Activated T-helper 2 cell treated with anti-CD3 and anti-CD28 coated beads, Interferon-gamma antibody, Interleukin-2, Interleukin-4, amounts not matched to agents 10 μg/mL and 5 μg/mL and 100 μg/mL, durations not matched to agents 14 hours and 24 hours and 36 hours (primary cell): ENCODE measurements at places on chromosomes 7 and 10.

- peak; percentile 75 for DNase-seq
Measured at GRCh38 chr10:70145666-70146488, 623 bp downstream of the TYSND1 start.

- DNase-seq = no peak
Measured at GRCh38 chr7:105087981-105088380, 74.0 kb downstream of the KMT2E start.

DNA sequence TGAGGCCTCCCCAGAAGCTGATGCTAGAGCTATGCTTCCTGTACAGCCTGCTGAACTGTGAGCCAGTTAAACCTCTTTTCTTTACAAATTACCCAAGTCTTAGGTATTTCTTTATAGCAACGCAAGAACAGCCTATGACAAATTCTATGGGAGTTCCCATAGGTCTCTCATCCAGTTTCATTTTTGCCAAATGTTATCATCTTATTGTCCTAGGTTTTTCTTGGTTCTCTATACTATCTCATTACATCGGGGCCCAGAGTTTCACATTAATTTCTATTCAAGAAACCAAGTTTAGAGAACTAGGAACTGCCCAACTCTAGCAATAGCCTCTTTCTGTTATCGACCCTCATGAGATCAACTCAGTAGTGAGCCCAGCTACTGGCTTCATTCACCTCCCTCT, 15.9 kb downstream of the ACTA2 start:
- no peak for DNase-seq

DNA sequence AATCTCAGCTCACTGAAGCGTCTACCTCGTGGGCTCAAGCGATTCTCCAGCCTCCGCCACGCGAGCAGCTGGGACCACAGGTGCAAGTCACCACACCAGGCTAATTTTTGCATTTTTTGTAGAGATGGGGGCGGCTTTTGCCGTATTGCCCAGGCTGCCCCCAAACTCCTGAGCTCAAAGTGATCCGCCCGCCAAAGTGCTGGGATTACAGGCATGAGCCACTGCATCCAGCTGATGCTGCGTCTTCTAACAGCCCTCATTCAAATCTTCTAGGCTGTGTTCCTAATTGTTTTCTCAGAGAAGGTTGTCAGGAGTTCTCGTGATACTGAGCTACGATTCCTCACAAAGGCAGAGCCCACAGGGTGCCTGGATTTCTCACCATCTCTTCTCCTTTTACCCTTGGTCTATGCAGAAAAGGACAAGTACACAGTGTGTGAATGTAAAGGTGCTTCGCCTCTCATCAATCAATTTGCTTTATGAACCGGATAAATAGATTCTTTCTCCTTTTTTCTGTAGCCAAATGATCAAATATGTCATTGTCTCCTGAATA, 247.3 kb upstream of the PTN start:
- DNase-seq = no peak

GRCh38 chr10:30027057-30028005, 32.1 kb downstream of the JCAD start:
- DNase-seq = peak; percentile 95

DNA sequence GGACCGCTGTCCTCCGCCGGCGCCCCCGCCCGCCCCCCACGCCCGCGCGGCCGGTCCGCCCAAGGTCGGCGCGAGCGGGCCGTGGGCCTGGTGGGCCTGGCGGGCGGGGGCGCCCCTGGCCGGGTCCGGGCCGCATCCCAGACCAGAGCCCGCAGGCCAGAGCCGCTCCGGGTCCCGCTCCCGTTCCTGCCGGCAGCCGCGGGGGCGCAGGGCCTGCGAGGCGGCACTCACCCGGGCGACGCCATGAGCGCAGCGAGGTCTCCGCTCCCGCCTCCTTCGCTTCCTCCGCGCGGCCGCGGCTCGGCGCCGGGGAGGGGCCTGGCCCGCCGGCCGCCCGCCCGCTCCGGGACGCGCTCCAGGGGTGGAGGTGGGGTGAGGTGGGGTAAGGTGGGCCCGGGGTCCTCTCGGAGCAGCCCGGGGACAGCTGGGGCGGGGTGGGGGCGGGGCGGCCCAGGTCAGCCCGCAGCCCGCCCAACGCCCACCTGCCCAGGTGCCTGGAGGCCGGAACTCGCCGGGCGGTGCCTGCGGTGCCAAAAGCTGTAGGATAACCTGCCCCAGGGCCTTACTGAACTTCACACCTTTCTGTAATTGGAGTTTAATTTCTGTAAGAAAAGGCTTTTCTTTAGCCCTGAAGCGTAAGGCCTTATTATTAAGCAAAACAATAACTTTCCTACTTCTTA, at the start of gene URGCP:
URGCP (minus strand) TSS at position 266 of the 680 bp plus-strand sequence; CDS start at position 245, 21 bp downstream.
- peak; percentile 47 for DNase-seq

GRCh38 chr10:50853557-50853956, 31.9 kb downstream of the A1CF start:
- DNase-seq = no peak

DNA sequence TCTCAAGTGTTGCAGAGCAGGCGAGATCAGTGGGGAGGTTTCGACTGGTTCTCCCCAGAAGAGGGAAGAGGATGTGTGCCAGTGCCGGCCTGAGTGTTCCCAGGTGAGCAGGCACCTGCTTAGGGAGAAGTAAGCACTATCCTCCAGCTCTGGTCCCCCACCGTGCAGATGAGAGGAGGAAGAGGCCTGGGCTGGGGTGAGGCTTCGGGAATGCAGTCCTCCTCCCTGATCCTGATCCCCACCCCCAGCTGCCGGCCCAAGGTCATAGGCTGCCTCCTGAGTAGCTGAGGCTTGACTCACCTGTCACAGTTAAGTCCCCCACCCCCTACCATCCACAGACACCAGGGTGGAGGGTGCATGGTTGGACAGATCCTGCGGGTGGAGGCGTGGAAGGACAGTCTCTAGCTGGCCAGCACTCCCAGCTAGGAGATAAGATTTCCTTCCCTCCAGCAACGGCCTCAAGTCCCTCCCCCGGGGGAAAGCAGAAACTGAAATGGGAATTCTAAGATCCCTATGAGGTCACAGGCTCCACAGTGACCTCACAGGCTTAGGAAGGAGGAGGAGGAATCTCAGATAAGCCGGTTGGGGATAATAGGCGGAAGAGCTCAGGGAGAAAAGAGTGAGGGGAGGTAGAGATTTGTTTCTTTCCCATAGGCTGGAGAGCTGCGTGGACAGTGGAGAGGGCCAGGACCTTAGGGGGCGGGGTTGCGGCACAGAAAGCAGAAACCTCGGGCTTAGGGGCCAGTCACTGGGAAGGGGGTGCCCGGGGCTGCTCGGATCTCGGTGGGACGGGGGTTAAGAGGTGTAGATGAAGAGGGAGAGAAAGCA, 1.0 kb downstream of the LRCH4 start:
- no peak for DNase-seq

DNA sequence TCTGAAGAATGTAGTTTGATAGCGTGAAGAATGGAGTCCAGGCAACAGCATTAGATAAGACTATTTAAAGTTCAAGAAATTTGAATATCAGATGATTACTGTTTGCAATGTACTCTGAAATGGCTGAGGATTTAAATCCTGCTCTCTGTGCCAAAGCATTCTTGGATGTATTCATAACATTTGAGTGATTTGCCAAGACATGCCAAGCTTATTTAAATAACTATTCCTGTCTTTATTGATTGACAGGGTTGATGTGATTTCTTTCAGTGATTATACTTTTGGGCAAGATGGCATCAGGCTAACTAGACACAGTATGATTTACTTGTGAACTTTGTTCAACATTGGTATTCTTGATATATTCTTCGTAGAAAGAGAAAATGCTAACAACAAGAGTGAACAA, 168.7 kb downstream of the GNAI1 start:
- DNase-seq = no peak

DNA sequence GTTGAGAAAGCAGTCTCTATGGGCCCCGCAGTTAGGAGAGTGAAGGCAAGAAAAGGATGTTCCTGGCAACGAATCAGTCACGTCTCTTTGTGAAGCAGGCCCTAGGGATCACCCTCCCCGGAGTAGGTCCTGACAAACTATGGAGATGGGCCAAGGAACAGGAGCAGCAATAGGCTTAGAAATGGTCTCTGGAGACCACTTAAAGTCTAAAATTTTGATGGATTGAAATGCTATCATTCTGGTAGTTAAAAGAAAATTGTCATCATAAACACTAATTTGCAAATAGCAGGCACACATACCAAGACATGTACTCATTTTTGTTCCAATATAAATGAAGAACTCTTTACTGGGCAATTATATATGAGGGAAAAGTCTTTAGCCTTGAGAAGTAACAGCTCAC, 123.5 kb downstream of the ITGB8 start:
- no peak for DNase-seq

- no peak for DNase-seq
Measured at GRCh38 chr7:26083113-26083512, 68.9 kb upstream of the NFE2L3 start.

GRCh38 chr7:6423942-6424701, 23.6 kb downstream of the DAGLB start:
- DNase-seq = no peak

DNA sequence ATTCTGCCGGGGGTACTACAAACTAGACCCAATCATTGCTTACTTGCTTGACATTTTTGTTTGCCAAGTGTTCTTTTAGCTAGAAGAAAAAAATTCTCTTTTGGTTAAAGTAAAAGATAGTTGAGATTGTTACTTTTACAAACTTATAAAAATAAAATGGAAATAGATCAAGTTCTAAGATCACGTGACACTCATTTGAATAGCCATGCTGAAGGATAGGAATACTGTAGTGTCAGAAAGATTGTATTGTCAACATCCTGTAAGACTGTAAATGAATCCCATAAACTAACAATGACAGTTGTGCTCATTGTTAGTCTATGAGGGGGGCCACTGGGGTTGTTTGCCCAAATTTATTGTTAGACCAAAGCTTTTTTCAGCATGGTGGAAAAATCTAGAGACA, 10.5 kb downstream of the NRG3 start:
- DNase-seq = no peak

- DNase-seq = no peak
Measured at GRCh38 chr7:44853391-44853790, 5.5 kb upstream of the H2AZ2 start.

GRCh38 chr10:43287056-43288007, 20.5 kb upstream of the RASGEF1A start:
- DNase-seq = peak; percentile 55

GRCh38 chr7:34762764-34763163, 104.7 kb downstream of the NPSR1 start:
- no peak for DNase-seq
